ENCODE measurements at places on chromosomes 1 and 21.

- no peak for DNase-seq
Measured at GRCh38 chr21:30793581-30794314, 19.3 kb downstream of the KRTAP8-1 start.

GRCh38 chr21:41428847-41429246, 2.8 kb downstream of the MX1 start:
- DNase-seq, result no peak

GRCh38 chr1:67001682-67002425, 52.1 kb downstream of the SLC35D1 start:
- DNase-seq, result no peak

GRCh38 chr1:114979278-114979891, 50.2 kb upstream of the TSHB start:
- peak; percentile 74 for DNase-seq

DNA sequence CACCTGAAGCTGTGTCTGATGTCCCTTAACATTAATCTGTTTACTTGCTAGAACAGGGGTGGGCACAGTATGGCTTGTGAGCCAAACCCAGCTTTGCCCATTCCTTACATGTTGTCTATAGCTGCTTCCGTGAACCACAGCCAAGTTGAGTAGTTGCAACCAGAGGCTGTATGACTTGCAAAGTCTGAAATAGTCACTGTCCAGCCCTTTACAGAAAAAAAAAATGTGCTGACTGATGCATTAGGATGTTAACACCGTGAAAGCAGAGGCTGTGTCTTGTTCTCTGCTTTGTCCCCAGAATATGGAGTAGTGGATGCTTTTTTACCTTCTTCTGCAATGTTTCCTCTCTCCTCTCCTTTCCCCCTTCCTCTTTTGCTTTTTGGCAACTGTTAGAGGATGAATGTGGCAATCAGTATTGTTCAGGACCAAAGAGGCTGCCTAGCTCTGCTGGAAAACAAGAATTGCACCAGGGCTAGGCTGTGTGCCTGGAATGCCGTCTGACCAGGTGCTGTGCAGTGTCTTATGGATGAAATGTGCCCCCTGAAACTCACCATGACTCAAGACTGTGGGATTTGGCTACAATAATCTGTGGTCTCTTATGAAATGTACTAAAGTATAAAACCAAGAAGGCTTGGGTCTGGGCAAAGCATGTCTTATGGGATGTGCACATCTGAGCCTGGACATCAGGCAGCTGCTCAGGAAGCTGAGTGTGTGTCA, 79.6 kb upstream of the GCLM start:
- DNase-seq, result no peak

GRCh38 chr1:41135196-41135947, 106.7 kb downstream of the SCMH1 start:
- no peak for DNase-seq

DNA sequence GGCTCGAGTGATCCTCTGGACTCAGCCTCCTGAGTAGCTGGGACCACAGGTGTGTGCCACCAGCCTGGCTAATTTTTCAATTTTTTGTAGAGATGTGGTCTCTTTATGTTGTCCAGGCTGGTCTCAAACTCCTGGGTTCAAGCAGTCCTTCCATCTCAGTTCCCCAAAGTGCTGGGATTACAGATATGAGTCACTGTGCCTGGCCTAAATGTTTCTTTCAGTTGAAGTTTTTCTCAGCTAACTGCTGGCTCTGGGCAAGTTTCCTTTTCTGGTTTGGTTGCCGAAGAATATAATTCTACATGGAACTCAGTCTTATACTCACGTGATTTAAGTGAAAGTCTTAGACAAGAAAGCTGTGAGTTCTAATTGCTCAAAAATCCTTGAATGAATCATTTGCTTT, 57.0 kb downstream of the SASS6 start:
- no peak for DNase-seq

GRCh38 chr1:33602271-33602670, 129.8 kb downstream of the ZSCAN20 start:
- DNase-seq, result no peak

- DNase-seq, result no peak
Measured at GRCh38 chr1:223137455-223138085, 5.5 kb downstream of the TLR5 start.

GRCh38 chr1:246679794-246680177, 44.4 kb upstream of the SCCPDH start:
- no peak for DNase-seq

GRCh38 chr1:13590486-13590885, 6.9 kb downstream of the PDPN start:
- DNase-seq, result no peak

GRCh38 chr1:58392083-58392482, 154.4 kb downstream of the OMA1 start:
- no peak for DNase-seq

- no peak for DNase-seq
Measured at GRCh38 chr1:156705321-156705917, at the start of gene CRABP2. Gene CRABP2, minus strand, starts transcription at chr1:156705583. Its CDS starts 137 bp downstream, at chr1:156705446.

GRCh38 chr1:200483491-200484143, 73.8 kb upstream of the ZNF281 start:
- DNase-seq, result peak; percentile 54

DNA sequence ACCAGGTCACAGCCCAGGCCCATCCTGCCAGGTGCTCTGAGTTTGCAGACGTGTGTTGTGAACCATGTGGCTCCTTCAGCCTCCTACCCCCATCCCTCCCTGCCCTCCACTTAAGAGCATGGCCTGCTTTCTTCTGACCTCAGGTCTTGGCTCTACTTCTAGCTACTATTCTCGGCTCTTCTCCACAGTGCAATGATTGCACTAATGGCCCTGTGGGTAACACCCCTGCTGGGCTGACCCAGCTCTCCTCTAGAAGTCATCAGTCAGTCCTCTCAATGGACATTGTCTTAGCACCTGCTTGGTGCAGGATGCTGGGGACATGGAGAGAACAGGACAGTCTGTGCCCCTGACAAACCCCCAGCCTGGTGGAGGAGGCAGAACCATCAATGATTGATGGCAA, 22.2 kb upstream of the IFFO2 start:
- no peak for DNase-seq

- DNase-seq, result no peak
Measured at GRCh38 chr1:117930484-117930883, 945 bp downstream of the WDR3 start.

GRCh38 chr21:31254131-31254530, 89.9 kb downstream of the TIAM1 start:
- DNase-seq, result no peak

DNA sequence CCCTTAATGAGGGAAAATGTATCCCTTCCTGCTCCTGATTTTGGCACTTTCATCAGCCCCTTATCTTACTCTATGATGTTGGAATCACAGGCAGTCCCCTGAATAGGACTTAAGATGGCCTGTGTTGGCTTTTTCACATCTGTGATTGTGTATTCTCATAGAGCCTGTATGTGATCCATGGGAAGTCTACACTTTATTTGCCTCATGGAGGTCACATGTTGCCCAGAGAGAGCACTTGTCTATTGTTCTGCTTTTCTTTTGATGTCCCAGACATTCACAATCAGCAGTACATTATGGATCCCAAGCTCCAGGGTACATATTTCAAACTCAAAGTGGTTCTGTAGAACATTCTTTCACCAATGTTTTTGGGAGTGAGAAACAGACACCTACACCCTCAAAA, 885.2 kb upstream of the ADGRL2 start:
- no peak for DNase-seq

DNA sequence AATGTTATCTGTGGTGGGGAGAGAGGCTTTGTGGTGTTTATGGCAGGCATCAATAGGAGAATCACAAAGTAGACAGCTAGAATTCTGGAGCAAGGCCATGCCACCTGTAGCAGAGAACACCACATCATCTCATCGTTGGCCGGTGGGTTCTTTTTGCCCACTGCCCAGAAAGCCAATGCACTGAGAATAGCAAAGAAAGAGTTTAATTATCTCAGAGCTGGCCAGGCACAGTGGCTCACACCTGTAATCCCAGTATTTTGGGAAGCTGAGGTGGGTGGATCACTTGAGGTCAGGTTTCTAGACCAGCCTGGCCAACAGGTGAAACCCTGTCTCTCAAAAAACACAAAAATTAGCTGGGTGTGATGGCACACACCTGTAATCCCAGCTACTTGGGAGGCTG, 99.2 kb upstream of the COG2 start:
- DNase-seq, result no peak

DNA sequence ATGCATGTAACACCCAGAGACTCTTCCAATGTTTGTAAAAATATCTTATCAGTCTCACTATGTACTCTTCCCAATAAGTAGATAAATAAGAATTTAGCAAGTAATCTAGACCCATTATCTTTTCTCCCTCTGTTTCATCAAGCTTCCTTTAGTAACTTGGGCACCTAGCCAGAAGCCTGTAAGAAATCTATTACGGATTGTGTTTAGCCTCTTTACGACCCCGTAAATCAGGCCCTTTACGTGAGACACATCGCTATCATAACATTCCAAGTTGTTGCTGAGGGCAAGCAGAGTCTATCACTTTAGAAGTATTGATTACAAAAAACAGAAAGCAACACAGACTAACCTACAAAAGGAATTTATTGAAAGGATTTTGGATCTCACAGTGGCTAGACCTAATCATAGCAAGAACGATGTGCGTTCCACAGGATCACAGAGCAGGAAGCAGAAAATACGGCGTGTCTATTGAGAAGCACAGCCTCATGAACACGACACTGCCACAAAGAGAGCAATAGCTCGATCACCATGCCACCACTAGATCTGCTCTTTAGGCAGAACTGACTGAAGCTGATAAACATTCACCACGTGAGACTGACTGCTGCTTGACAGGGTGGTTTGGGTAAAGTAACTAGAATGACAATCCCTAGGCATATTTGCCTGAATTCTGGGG, 922.1 kb downstream of the AMY1C start:
- no peak for DNase-seq

- no peak for DNase-seq
Measured at GRCh38 chr1:96989302-96989701, 267.7 kb downstream of the PTBP2 start.

GRCh38 chr1:8120693-8121260, 94.7 kb upstream of the ERRFI1 start:
- no peak for DNase-seq

DNA sequence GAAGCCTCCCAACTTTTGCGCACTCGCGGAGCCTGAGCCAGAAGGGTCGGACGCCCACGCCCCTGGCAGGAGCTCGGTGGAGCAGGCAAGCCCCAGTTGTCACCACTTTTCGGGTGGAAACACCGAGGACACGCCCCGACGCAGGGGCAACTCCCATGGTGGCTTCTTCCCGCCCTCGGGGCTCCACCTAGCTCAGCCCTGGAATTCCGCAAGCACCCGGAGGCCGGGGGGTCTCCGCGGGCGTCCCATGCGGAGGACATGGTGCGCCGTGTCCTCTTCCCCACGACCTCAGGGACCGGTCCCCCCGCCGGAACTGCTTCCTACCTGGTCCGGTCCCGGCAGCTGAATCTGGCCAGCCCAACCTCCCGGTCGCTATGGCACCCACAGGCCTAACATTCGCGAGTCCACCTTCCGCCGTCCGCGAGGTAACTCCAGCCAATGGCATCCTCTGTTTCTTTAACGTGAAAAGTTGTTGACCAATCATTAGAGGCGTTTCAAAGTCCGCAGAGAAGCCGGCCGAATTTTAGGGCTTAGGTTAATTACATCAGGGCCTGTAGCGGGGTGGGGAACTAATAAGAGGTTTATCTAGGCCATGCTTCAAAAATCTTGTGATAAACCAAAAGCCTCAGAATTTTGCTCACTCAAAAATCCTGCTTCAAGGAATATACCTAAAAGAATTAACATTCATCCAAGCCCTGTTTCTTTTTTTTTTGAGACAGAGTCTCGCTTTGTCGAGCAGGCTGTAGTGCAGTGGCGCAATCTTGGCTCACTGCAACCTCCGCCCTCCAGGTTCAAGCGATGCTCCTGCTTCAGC, at the start of gene STPG1:
STPG1 (minus strand) TSS at position 433 of the 814 bp plus-strand sequence. CDS start 12,394 bp downstream, outside the sequence.
- DNase-seq, result peak; percentile 85

DNA sequence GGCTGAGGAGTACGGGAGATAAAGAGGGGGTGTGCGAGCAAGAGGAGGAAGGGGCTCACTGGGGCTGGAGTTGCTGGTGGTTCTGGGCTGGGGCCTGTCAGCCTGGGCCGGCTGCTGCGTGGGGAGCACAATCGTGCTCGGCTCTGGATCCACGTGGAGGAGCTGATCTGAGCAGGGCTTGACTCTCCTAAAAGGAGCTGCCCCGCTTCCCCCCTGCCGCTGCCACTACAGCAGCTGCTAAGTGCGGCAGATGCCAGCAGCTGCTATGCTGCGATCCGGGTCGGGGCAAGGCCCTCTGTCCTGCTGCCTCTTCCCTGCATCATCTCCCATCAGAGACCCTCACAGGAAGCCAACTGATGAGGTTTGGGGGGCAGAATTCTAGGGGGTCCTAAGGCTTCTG, 165.9 kb downstream of the PCBP3 start:
- DNase-seq, result no peak
